ENCODE measurements at places on chromosomes 7 and 10.

GRCh38 chr7:20444030-20444800 lies 113.5 kb downstream of the ITGB8 start:
- DNase-seq: no peak

GRCh38 chr7:31986878-31987518 lies 83.2 kb downstream of the PDE1C start:
- no peak for DNase-seq

DNA sequence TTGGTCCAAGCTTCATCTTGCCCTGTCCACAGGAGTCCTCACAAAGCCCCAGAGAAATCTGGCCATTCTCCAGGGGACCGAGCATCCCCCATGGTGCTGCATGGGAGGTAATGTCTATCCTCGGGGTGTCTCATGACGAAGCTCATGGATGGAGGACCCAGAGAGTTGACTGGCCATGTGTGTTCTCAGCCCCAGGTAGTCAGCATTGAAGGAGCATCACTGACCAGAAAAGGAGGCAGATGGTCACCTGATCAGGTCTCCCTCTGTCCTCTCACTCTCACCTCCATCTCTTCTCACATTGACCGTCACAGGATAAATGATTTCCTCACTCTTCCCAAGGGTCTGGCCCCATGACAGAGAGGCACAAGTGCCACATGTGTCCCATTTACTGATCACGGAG lies 33.4 kb upstream of the GDF10 start:
- DNase-seq: no peak

DNA sequence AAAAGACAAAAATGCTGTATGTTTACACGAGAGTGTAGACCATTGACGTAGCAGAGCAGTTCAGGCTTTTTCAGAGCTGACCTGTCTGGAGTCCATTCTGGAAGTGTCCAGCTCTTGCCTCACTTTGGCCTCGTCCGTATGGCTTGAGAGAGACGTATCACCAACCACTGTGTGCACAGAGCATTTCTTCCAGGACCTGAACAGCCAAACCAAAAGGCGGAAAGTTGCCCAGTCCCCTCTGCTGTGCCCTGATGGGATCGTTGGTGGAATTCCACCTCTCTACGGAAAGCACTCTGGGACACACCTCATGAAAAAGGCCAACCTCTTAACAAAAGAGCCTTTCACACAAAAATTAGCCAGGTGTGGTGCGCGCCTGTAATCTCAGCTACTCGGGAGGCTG lies 184.7 kb upstream of the SH2B2 start:
- DNase-seq: no peak

DNA sequence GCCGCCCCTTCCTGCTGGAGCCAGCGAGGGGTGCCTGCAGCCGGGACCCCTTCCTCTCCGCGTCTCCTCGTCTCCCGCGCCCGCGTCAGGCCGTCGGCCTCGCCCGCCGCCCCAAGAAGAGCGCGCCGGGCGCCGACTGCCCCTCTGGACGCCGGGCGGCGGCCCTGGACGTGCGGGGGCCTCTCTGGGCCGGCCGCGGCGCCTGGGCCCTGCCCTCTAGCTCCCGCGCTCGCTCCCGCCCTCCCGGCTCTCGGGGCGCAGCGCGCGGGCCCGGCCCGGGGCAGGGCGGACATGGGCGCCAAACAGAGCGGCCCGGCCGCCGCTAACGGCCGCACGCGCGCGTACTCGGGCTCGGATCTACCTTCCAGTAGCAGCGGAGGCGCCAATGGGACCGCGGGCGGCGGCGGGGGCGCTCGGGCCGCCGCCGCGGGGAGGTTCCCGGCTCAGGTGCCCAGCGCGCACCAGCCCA lies 704 bp downstream of the ZNRF2 start:
- peak; percentile 22 for DNase-seq

DNA sequence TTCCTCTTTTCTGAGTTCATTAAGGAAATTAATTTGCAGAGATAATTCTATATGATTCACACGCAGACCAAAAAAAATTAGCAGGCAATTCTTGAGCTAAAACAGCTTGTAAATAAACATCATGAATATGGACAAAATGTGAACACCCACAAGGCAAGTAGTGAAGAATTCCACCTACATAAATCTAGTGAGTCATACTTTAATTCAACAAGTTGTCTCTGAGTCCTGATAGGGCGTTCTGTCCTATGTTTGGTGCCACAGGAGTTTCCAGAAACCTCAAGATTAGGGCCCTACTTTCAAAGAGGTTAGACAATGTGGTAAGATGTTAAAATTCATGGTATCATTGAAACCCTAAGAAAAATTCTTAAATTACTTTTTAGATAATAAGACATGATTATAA lies 122.3 kb downstream of the SGMS1 start:
- no peak for DNase-seq

GRCh38 chr7:4682621-4683042 lies 537 bp downstream of the FOXK1 start:
- peak; percentile 24 for DNase-seq

DNA sequence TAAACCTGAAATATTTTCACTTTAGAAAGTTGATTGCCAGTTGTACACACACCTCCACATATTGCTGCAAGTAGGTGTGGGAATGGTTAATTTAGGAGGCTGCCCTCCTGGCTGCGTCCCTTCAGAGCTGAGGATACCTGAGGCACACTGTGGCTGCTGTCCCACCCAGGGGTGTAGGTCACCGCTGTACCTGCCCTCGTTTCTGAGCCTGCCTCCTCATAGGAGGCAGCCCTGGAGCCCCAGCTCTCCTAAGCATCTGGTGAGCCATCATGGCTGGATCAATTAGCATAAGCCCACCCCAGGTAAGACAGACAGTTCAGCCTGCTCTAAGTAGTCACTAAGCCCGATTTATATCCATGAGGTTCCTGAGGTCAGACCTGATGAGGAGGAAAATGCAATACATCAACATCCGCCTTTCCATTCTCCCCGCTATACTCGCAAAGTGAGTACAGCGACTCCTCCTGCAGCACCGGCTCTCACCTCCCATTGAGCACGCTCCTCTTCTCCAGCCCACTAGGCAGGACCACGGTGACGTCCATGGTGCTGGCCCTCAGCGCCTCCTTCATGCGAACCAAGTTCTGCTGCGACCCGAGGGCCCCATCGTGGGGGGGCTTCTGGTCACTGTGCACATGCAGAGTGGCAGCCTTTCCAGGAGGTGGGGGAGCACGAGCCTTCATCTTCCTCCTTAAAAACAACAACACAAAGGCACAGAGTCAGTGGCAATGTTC lies 97.2 kb downstream of the COBL start:
- no peak for DNase-seq

GRCh38 chr7:66921918-66922486 lies 977 bp downstream of the TMEM248 start:
- peak; percentile 7 for DNase-seq

- DNase-seq: no peak
Observed at GRCh38 chr10:99630991-99631390, 10.8 kb upstream of the SLC25A28 start.

- no peak for DNase-seq
Observed at GRCh38 chr10:57979956-57980355, 287.7 kb downstream of the IPMK start.

DNA sequence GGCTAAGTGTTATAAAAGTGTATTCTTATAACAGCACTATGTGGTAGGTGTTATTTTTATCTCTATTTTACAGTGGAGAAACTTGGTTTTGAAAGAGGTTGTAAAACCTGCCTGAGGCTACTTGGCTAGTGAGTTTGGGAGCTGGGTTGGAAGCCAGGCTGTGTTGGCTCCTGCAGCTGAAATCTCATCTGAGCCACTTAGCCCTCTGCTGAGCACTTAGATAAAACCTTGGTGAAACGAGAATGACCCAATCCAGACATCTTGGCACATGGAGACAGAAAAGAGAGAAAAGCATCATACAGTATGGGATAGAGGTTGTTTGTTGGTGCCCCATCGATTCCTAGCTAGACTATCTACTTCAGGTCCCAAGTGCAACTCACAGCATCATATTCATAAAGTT lies 37.4 kb downstream of the BLNK start:
- no peak for DNase-seq

DNA sequence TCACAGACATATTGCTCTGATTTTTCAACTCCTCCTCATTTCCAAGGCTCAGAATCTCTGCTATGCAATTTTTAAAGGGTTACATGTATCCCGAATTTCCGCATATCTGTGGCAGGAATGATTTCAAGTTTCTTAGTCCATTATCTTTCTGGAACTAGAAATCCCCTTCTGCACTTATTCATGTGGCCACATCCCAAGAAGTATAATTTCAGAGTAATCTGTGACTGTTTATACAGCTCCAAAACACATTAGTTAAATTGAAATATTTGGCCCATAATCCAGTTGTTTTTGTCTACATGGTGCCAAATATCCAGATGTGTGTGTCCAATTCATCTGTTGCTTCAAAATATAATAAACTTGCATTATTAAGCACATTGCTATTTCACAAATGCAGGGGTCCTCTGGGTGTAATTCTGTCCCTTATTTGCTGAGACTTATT lies 271.2 kb downstream of the ARHGAP12 start:
- no peak for DNase-seq

DNA sequence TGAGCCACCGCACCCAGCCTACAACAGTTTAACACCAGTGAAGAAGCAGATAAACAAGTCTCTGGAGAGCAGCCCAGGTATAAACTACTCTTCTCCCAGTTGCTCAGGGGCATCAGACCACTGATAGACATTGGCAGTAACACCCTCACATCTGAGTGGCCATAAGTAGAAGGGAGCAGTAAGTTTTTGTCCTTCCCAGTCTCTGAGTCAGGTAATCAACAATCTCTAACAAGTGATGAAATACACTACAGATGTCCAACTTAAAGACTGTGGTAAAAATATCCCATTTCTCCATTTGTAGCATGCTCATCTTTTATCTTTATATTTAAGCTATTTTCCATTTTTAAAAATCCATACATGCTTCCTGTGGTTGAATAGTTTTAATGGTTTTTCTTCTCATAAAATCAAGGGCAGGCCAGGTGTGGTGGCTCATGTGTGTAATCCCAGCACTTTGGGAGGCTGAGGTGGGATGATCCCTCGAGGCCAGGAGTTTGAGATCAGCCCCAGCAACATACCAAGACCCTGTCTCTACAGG lies 78.6 kb downstream of the GSAP start:
- no peak for DNase-seq

- DNase-seq: no peak
Observed at GRCh38 chr7:3710531-3710930, 409.5 kb downstream of the SDK1 start.

GRCh38 chr7:15439853-15440252 lies 122.0 kb downstream of the AGMO start:
- DNase-seq: no peak

DNA sequence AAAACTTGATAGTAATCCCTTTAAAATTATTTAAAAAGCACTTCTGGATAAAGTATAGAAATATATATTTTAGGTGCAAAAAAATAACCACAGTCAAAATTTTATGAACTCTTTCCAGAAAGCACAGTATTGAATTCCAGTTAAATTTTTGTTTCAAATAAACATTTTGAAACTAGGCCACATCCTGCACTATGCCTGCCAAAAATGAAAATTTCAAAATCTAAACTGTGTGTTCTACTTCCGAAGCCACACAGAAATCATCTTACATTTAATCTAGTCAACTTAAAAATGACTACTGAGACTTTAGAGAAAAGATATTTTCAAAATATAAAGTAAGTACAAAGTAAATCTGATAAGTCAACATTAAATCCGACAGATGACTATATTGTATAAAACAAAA lies 50.0 kb downstream of the MAGI2 start:
- DNase-seq: no peak

GRCh38 chr7:272631-273030 lies 17.3 kb upstream of the FOXL3 start:
- DNase-seq: no peak

- DNase-seq: no peak
Observed at GRCh38 chr7:71095266-71095860, 36.6 kb upstream of the GALNT17 start.

- no peak for DNase-seq
Observed at GRCh38 chr10:98260752-98261151, 7.2 kb downstream of the LOXL4 start.

DNA sequence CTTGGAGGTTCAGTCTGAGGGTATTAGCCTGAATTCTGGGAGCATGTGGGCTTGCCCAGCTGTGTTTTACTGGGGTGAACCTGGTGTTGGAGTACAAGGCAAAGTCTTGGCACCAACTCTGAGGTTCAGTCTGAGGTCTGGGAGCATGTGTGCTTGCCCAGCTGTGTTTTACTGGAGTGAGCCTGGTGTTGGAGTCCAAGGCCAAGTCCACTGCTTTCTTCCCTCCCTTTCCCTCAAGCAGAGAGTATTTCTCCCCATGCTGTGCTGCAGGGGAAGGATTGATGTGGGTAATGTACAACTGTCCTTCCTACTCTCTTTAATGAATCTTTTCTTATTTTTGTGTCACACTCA lies 236.1 kb downstream of the NXPH1 start:
- no peak for DNase-seq

DNA sequence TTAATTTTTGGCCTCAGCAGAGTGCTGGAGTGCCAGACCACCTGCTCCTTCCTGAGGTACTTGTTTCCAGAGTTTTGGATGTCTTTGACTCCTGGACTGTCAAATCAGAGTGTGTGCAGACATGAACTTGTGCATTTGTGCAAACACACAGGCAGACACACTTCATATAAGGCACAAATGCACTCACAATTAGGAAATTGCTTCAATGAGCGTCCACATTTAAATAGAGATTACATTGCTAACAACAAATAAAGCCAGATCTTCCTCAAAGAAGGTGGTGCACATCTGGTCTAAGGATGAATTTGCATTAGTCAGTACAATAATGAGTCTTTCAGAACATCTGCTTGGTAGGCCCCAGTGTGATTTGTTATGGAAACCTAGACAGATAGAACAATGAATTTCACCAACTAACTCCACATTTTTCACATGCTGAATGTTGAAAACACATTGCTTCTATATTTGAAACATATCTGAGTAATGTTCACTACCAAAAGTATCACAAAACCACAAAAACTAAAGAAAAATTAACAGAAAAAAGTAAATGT lies 266.7 kb upstream of the INHBA start:
- DNase-seq: no peak

- no peak for DNase-seq
Observed at GRCh38 chr7:42238709-42239366, 1.8 kb upstream of the GLI3 start.

DNA sequence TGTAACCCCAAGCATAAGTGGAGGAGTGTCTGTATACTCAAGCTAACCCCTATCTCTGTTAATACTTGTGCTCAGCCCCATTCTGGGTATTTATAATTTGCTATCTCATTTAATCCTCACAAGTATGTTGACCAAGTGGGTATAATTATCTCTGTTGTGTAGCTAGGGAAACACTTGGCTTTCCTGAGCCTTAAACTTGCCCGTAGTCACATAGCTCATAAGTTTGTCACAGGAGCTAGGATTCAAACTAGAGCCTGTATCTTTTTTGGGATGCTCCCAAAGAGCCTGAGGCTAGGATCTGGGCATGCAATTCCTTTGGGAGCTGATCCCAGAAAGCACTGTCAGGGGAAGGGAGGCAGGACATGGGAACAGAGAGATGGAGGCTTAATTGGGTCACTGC lies 377.4 kb downstream of the GALNT17 start:
- DNase-seq: no peak

DNA sequence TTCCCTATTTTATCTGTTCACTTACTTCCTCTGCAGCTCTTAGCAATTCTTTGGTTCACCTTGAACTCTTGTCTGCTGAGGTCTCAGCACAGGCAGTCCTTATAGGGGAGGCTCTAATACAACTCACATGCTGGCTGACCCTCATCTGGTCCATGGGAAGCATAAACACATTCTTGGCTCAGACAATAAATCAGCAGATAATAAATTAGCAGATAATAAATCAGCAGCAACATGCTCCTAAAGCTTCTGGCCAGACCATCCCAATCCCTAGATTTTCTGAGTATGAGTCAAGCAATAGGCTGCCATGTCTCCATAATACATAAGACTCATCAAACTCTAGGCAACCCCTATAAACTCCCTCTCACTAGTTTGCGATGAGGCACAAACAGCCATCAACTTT lies 208.6 kb upstream of the STEAP4 start:
- DNase-seq: no peak

All from activated T-cell treated with anti-CD3 and anti-CD28 coated beads for 1 hour (primary cell).